ENCODE measurements at places on chromosomes 2 and 18.

GRCh38 chr2:121539750-121540469, 9.2 kb downstream of the RNU4ATAC start:
- DNase-seq = no peak

DNA sequence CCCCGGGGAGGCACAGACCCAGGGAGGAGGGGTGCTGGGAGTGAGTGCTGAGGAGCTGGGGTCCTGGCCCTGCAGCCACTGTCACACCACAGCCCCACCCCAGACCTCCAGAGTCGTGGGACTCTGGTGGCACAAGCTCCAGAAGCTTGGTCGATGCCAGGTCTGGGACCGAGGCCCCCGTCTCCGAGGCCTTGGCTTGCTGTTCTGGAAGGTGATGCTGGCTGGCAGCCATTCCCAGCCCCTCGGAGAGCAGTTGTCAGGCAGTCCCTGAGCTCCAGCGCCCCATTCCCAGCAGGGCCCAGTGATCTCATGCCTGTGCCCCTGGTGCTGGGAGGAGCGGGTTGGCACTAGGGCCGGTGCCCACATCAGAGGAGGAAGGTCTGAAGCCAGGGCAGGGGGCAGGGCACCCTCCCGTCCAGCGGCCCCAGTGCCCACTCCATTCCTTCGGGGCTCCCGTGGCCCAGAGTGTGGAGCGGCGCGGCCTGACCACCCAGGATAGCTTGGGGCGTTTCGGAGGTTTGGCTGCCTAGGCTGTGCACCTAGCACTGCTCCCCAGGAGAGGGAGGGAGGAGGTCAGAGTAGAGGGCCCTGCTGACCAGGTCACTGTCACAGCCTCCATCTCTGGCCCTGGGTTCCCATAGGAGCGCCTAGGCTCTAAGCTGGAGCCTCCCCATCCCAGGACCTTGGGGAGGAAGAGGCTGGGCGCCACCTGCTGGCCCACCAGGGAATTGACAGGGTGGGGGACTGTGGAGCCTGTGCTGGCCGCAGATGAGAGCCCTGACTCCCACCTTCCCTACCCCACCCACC, 16.8 kb upstream of the ALPI start:
- DNase-seq = peak; percentile 31

- DNase-seq = no peak
Observed at GRCh38 chr2:2333076-2333475, 2.0 kb upstream of the MYT1L start.

DNA sequence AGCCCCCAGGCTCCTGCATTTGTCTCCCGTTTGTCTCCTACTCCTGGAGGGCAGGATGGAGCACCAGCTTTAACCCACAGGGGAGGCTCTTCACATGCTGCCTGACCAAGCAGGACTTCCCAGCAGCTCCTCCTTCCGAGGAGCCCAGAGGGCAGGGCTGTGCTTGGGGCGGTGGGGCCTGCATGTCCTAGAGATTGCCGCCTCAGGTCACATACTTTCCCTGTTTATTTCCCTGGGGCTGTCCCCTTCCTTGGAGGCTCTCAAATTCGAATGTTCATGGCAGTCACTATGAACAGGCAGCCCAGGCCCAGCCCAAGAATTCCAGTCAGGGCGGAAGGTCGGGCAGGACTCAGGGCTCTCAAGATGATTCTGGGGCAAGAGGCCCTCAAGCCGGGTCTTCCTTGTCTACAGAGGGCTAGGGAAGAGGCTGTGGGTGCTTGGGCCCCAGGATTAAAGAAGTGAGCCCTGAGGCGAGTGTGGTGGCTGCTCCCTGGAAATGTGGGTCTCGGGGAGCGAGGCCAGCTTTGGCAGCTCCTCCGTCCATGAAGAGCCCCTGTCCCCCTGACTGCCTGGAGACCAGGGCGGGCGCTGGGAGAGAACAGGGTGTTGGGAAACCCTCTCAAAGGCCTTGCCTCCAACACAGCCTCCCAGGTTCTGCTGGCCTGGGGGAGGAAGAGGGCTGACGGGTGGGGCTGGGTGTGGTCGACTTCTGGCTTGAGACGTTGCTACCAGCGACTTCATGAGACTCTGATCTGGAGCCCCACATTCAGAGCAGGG, 48.9 kb upstream of the HPCAL1 start:
- no peak for DNase-seq

- no peak for DNase-seq
Observed at GRCh38 chr2:219278655-219279150, 463 bp upstream of the DNAJB2 start.

DNA sequence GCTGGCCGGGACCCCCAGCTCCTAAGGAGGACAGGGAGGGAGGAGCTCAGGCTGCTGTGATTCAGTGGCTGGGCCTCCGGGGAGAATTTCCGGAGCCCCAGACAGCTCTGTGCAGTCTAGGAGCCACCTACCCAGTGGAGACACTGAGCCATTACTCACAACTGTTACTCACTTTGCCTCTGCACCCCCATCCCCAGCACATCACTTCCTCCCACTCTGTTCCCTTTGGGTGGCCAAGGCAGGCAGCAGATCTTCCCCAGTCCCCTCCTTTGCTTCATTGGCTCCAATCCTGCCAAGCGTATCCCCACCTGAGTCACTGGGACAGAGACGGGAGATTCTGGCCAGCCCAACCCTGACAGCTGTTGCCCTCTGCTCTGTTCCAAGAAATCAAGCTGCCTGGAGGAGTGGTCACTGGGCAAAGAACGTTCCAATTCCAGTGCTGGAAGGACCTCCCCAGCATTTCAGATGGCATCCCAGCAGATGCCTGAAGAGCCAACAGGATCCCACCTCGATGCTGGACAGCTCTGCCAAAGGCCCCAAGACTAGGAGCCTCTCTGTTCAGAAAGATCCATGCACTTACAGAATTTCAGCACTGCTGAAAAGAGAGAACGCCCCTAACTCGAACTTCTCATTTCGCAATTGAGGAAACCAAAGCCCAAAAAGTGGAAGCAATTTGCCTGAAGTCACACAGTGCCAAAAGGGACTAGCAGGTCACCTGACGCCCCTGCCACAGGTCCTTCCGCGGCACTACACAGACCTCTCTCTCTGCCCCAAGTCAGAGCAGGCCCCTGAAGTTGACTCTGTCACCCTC, 68.3 kb downstream of the TNS1 start:
- no peak for DNase-seq

GRCh38 chr2:129779783-129780182, 199.7 kb upstream of the RAB6C start:
- no peak for DNase-seq

GRCh38 chr2:226169751-226170581, 629.7 kb downstream of the IRS1 start:
- no peak for DNase-seq

DNA sequence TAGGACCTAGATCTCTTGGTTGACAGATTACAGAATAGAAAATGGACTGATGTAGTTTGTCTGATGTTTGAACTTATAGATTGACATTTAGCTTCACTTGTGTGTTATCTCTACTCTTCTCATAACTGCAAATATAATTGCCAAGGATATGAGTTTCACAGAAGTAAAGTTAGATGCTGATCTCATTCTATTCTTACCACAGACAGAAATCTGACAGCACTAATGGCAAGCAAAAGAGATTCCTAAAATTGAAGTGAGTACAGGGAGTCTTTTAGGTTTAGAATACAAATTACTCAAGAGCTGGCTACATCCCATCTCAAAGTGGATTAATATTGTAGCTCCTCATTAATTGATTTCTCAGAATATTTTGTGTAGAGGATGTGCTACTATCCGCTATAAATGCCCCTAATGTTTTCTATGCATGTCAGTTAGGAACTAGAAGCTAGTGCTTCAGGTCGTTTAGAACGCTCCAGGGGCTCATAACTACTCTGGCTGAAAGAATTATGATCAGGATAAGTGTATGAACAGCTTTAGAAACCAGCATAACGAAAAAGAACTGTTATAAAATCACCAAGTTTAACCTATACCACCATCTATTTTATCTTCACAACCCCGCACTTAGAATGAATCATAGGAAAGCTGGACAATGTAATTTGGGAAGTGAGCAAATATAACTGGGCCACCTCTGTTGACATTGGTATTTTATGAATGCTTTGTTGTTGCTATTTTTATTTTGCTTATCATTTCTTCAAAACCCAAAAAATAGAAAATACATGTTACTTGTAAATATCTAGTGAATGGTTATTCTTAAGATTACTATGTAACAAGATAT, 378.8 kb upstream of the REG3G start:
- DNase-seq = no peak

DNA sequence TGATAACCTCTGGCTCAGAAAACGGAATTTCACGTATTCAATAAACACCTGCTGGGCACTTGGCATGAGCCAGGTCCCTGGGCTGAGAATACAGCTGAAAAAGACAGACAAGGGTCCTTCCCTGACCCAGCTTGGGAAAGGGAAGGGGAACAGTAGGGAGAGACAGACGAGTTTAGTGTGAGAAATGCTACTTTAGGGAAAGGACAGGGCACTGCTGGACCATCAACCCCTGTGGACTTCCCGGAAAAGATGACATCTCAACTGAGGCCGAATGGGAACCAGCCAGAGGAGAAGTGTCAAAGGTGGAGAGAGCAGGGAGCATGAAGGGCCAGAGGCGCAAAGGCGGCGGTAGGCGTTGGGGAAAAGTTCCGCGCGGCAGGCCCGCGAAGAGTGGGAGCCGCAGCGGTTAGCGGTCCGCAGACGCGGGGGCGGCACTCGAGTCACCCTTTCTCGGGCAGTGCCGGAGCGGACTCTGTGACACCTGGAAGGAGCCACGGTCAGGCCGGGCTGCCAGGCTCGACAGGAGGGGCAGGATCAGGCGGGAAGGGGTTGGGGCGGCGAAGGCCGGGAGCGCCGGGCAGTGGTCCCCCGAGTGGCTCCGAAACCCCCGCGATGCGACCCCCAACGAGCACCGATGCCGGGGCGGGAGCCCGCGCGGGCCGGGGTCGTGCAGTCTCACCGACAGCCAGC, 519 bp downstream of the TEX261 start:
- no peak for DNase-seq

DNA sequence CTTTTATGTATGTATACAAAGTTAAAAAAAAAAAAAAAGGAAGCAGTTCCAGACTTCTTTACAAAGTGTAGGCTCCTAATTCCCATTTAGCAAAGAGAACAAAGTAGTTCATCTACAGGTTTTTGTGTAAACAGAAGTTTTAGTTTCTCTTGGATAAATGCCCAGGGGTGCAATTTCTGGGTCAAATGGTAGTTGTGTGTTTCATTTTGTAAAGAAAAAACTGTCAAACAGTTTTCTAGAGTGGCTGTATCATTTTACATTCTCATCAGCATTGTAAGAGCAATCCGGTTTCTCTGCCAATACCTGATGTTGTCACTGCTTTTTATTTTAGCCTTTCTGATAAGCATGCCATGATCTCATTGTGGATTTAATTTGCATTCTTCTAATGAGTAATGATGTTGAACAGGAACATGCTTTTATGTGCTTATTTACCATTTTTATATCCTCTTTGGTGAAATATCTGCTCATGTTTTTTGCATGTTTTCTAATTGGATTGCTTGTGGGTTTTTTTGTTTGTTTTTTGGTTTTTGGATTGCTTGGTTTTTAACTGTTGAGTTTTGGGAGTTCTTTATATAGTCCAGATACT, 16.6 kb upstream of the PSME4 start:
- DNase-seq = no peak

DNA sequence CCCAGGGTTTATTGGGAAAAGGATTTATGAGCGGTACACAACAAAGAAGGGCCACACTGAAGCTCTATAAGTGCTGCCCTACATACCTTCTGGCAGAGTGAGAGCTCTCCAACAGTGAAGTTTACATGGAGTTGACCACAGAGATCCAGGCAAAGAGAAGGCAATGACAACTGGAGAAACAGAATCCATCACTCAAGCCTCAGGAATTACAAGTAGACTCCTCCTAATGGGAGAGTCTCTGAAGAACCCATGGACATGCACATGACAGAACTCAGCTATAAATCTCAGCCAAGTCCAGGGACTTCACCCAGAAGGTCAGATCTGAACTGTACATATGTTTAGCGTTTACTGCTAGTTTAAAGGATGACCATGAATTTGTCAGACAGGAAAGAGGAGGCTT, 164.7 kb downstream of the DNAH7 start:
- no peak for DNase-seq

DNA sequence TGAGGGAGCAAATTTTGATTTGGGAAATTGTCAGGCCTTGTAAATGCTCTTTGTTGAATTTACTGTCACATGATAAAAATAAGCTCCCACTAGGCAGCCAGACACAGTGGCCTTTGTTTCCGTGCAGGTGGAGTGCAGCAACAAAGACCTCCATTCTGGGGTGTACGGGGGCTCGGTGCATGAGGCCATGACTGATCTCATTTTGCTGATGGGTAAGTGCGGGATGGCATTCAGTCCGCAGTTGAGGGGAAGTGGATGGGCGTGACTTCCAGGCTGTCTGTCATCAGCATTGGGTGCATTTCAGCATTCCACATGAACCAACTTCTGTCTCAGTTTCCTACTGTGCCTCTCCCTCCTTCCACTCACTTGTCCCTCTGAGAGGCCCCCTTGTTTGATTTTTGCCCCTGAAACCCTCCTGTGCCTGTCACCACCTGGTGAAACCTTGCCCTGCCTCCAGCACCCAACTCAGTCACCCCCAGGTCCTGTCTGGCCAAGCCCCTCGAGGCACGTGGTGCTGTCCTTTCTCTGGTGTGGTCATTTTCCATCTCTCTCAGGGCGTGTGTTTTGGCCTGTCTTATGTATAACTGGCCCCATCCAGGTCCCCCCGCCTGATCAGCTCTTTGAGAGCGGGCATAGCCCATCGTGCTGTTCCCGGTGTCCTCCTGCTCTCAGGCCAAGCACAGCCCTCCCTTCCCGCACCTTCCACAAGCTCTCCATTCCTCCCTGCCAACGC, 16.3 kb downstream of the CNDP2 start:
- no peak for DNase-seq

DNA sequence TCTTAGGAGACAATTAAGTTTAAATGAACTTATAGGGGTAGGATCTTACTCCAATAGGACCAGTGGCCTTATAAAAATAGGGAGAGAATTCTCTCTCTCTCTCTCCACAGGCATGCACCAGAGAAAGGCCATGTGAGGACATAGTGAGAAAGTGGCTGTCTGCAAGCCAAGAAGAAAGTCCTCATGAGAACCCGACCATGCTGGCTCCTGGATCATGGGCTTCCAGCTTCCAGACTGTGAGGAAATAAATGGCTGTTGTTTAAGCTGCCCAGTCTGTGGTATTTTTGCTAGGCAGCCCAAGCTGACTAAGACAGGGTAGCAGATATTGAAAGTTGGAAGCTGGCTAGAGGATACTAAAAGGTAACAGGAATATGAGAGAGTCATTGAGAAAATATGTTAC, 454.0 kb downstream of the NBAS start:
- DNase-seq = no peak

GRCh38 chr2:7269106-7269643, 352.0 kb downstream of the RNF144A start:
- DNase-seq = no peak

All from activated CD8-positive, alpha-beta memory T cell treated with anti-CD3 and anti-CD28 coated beads for 1 hour (primary cell).